H1 (cell line): ENCODE measurements at places on chromosomes 3 and 15. TPM values are rescaled to one million over a fixed set of nuclear protein-coding genes. Genes with fewer than 3 reads are reported as not detected.

The CCDC13 gene
- polyA plus RNA-seq, result 0.06 and 0.09 TPM in 2 replicates

The AP3B2 gene
- polyA plus RNA-seq, result 21.8 and 23.2 TPM in 2 replicates

- H3K4me3 ChIP-seq, result no peak overlapping the region
- DNase-seq, result no peak
- H3K36me3 ChIP-seq, result no peaks in the 10 kb centered on the region
- H3K27me3 ChIP-seq, result no peaks in the 10 kb centered on the region
- H3K27ac ChIP-seq, result no peak overlapping the region
Measured at GRCh38 chr3:115239717-115240116, 92.6 kb upstream of the ZBTB20 start.

DNA sequence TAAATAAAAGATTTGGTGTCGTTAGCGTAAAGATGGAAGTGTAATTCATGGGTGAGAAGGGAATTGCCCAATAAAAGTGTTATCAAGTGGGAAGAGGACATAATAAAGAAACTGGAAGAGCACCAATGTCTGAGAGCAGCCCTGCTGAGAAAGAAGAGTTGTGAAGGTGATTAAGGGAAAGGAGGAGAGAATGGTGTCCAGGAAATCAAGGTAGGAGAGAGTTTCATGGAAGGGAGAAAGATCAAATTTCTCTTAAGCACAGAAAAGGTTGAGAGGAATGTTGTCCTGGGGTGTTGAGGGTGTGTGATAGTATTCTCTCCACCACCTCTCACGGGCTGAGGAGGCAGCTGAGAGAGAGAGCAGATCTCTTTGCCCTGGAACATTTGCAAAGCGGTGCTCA is 339.7 kb downstream of the SATB1 start:
- no peaks in the 10 kb centered on the region for H3K27me3 ChIP-seq
- no peak for DNase-seq
- H3K4me1 ChIP-seq, result no peaks in the 10 kb centered on the region
- H3K36me3 ChIP-seq, result no peaks in the 10 kb centered on the region
- H3K27ac ChIP-seq, result no peak overlapping the region

DNA sequence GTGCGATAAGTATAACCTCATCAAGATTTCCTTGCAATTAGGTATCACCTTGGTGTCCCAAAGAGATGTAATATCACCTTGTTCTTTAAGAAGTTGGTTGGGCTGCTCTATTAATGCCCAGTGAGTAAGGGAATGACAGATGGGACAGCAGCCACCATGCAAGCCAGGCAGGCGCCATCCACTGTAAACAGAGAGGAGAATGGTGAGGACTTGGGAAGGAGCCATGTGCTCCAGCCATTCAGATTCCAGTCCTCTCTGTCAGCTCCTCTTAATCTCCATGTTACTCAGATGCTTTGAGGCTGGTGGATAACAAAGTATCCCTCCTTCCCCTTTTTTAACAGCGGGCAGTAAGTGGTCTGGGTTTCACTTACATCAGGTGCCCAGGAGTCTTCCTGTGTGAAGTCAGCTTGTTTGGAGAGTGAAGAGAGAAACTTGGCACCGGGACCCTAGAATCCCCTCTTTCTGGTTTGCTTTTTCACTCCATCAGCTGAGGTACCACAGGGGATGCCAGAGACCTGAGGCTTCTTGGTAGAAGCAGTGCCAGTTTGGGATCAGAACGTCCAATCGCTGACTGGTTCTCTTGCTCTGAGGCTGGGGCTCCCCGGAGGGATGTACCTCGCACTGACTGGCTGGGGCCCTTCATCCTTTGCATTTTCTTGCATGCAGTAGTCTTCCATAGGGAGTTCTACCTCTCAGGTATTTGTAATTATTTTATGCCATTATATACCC is 29.5 kb downstream of the SLCO3A1 start:
- H3K27ac ChIP-seq, result no peak overlapping the region
- H3K36me3 ChIP-seq, result no peaks in the 10 kb centered on the region
- H3K27me3 ChIP-seq, result no peaks in the 10 kb centered on the region
- DNase-seq, result peak; percentile 36

DNA sequence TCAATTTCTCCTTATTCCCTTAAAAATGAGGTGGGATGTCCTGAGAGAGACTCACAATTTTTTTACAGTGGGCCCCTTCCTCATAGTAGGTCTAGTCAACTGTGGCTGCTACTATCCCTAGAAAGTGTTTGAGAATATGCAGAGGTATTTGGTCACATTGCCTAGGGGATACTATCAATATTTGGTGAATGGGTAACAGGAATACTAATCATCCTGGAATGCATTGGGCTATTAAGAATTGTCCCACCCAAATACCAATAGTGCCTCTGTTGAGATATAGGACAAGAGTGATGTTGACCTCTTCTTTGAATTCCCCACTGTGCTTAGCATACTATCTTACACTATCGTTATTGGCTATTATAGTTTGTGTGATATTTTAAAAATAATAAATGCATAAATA is 389.4 kb downstream of the DIPK2A start:
- H3K27me3 ChIP-seq, result no peaks in the 10 kb centered on the region
- no peak overlapping the region for H3K27ac ChIP-seq
- DNase-seq, result no peak
- no peaks in the 10 kb centered on the region for H3K36me3 ChIP-seq

- no peaks in the 10 kb centered on the region for H3K27me3 ChIP-seq
- H3K27ac ChIP-seq, result no peak overlapping the region
- H3K4me1 ChIP-seq, result no peaks in the 10 kb centered on the region
- peak; percentile 16 for DNase-seq
- H3K36me3 ChIP-seq, result no peaks in the 10 kb centered on the region
Measured at GRCh38 chr15:92576597-92577200, 78.9 kb downstream of the FAM174B start.

- peaks cover 8% of the 10 kb centered on the region for H3K4me1 ChIP-seq
- no peaks in the 10 kb centered on the region for H3K36me3 ChIP-seq
- no peak overlapping the region for H3K27ac ChIP-seq
- DNase-seq, result no peak
- H3K27me3 ChIP-seq, result no peaks in the 10 kb centered on the region
- H3K4me3 ChIP-seq, result no peak overlapping the region
Measured at GRCh38 chr15:26679927-26680326, 92.9 kb downstream of the GABRB3 start.
